Bone marrow (tissue), 2 donors: ENCODE measurements at places on chromosomes 6 and 20.
A peak's percentile ranks its signal among the peaks of the same experiment; 100 is the strongest.

DNA sequence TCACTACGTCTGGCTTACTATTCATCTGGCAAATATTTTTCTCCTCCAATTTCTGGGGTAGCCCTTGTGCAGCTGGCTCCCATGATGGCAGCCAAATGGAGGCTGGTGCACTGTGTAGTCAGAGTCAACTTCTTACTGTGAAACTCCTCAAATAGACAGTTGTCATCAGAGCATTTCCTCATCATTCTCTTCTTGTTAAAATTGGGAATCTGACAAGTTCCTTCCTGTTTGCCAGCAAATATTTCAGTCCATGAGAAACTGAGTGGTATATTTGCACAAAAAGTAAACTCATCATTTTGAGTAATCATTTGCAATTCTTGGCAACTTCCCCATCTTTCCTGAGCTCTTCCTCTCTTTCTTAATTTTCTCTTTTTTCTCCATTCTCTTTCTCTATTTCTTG lies 394.9 kb upstream of the RGS17 start:
- no peak for DNase-seq

DNA sequence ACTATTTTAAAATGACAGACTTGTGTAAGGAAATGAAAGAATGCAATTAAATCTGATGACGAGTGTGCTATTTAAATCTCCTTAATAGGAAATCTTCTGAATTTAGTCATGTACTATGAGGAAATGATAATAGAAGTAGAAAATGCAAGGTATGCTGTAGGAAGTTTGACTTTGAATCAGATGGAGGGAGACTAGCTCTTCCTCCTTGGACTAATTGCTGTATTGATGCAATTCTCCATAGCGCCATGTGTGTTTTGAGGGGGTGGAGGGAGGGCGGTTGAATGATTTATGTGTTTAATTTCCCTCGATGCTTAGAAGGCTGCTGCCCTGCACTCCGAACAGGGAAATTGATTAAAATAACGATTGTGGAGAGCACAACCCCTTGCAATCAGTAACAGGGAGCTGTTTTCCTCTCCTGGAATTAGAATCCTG lies 214.4 kb upstream of the PRND start:
- DNase-seq = no peak

DNA sequence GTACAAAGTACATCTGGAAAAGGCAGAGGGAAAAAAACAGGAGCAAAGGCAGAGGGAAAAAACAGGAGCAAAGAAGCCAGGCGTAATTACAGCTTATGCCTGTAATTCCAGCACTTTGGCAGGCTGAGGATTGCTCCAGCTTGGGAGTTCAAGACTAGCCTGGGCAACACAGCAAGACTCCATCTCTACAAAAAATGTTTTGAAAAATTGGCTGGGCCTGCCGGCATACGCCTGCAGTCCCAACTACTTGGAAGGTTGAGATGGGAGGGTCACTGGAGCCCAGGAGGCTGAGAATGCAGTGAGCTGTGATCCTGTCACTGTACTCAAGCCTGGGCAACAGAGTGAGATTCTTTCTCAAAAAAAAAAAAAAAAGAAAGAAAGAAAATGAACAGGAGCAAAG lies 19.0 kb upstream of the CBFA2T2 start:
- DNase-seq = no peak

- no peak for DNase-seq
These were observed 19.0 kb downstream of the KIF3B start for GRCh38 chr20:32296412-32296811.

- no peak for DNase-seq
These were observed 2.2 kb downstream of the TFAP2A start for GRCh38 chr6:10412461-10413261.

DNA sequence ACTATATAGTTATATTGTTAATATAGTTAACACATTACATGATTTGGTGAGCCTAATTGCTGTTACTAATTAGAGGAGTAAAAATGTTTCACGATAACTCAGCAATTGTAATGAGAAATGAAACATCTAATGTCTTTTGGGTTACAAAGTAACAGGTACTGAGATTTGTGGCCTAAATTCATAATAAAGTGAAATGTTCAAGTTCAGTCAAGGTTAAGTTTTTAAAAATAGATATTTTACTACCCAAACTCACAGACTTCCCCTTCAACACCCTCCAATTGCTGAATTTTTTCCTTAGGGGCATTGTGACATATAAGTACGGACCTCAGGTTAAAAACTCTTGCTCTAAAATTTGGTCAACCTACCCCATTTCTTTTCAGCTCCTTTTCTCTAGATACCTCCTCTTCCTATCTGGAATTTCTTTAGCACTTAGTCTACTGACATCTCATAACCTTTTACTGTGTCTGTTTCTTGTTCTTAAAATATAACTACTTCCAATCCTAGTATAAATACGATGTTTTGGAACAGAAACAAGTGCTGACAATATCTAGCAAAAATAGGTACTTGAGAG lies 112.3 kb upstream of the PRSS16 start:
- no peak for DNase-seq

DNA sequence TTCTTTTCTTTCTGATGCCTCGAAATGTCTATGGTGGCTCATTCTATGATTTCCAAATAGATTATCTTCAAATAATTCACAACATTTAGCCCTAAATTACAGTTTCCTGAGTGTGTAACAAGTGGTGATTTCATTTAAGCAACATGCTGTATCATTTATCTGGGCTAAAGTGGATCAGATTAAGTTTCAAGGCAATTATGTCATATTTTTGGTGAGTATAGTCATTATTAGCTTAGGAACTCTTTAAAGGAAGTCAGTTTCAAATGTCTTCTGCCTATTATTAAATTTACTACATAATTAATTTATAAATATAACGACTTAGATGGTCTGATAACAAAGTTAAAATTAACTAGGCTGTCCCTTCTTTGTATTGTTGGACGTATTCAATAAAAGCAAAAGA lies 847.9 kb upstream of the FLRT3 start:
- DNase-seq = no peak

DNA sequence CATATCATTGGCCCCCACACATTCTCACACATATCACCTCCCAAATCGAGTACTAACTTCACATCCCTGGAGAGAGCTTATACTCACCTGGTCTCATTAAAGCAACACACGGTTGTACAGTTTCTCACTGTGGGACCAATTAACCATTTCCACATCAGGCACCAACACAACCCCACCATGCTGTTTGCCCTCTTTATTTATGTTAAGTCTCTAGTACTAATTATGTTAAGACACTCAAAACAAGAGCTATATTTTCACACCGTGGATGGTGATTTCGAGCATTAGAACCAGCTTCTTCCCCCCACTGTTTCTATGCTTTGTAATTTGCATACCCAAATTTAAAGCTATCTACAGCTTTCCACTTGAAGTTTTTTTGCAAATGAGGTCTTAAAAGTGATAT lies 6.3 kb downstream of the SCML4 start:
- DNase-seq = no peak

DNA sequence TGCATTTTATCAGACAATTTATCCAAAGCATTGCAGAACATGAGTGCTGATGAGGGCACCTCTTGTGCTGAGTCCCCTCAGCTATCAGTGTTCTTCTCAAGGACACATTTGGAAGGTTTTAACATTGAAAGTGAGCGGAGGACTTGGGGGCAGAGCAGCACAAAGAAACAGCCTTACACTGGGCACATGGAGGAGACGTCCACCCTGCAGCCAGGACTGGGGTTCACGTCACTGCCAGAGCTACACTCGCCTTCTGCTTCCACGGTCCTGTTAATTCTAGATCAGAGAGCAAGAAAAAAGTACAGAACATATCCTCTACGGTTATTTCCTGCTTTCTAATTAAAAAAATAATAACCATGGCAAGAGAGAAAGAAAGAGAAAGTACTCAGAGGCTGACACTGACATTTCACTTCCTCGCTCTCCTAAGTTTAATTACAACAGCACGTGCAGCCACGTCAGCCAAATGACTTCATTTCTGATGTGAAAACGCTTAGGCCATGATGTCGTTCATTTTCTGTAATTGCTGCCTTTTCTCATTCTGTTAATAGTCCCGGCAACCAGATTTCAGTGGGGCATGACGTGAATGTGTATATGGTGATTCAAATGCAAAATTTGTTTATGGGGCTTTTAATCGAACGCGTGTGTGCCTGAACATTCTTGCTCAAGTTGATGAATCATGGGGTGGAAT lies 5.1 kb downstream of the PRND start:
- DNase-seq = peak; percentile 66

GRCh38 chr6:18090349-18090786 lies 32.1 kb downstream of the NHLRC1 start:
- DNase-seq = no peak

DNA sequence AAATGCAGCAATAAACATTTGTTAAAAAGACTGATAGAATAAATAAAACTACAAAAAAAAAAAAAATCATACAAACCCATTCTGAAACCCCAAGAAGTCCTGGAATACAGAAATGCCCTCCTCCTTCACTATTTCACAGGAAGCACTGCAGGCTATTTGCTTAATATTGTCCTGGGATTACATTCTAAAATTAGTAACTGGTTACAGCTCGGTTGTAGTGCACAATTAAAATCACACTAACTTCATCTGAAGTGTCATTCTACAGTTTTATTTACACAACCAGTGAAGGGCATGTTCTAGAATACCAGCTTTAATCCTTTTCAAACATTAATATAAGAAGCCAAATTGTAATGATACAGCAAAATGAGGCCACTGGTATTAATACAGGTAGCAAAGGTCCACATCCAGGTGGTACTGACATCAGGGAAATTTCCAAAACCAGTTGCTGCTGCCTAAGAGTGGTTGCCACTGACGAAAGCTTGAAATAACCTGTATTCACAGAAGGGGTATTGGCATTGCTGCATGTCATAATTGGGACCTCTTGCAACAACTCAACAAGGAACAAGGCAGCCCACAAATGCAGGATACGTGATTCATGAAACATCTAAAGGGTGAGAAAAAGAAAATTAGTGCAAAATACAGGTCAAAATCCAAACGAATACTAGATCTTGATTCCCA lies 26.9 kb downstream of the AKIRIN2 start:
- no peak for DNase-seq

DNA sequence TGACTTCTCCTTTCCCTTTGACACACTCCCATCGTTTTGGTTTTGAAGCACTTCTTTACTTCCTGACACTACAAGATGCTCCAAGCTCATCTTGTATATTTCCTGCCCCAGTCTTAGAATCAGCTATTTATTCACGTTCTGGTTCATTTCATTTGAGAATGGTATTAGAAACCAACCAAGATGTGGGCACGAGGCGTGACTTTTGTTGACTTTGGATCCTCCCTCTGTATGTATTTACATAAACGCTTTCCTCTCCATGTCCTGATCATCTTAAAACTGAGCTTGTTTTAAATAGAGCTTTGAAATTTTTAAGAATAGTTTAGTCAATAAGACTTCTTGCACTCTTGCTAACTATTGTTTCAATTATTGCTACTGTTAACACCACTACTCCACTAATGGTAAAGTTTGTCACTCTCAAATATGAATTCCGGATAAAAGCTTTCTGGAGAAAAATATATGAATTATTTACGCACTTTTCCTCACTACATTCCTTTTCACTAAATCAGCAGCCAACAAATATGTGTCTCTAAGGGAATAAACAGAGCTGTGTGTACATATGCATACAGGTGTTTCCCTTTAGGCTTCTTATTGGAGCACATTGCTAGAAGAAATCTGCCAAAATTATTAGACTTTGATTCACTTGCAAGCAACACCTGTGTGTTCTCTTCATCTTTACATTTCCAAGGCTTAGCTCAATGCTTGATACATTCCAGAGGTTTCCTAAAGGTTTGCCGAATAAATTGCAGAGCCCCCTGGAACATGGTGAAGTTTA lies 77.3 kb upstream of the TMEM244 start:
- no peak for DNase-seq

DNA sequence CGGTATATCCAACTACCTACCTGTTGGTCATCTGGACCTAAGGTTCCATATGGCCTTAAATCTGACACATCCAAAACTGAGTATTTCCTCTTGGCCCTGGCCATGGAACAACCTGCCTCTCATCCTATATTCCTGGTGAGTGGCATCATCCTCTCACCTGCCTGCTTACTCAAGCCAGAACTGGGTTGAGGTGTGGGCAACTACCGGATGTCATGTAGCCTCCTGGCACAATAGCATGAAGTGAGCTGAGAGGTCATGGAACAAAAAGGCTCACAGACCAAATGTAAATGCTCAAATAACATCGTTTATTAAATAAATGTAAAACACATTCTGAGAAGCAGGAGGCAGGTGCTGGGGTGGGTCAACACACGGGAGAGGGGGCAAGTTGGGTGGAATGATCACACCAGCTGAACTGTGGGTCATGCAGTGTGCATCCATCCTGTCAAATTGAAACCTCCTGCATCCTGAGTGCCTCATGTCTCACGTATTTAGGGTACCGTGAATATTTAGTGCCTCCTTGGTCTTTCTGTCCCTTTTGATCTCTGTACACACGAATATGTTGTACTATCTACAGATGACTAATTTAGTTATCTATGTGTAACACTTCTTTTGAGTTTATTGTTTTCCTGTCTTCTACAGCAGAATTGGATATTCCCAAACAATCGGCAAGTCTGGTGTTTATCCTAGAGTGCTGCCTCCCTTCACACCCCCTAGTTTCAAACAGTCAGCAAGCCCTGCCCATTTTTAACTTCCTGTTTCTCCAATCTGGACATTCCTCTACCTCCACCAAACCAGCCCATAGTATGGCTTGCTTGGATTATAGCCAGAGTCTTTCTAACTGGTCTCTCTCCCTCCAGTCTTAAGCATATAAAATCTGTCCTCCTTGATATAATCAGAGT lies 7.9 kb upstream of the POU5F1 start:
- no peak for DNase-seq

DNA sequence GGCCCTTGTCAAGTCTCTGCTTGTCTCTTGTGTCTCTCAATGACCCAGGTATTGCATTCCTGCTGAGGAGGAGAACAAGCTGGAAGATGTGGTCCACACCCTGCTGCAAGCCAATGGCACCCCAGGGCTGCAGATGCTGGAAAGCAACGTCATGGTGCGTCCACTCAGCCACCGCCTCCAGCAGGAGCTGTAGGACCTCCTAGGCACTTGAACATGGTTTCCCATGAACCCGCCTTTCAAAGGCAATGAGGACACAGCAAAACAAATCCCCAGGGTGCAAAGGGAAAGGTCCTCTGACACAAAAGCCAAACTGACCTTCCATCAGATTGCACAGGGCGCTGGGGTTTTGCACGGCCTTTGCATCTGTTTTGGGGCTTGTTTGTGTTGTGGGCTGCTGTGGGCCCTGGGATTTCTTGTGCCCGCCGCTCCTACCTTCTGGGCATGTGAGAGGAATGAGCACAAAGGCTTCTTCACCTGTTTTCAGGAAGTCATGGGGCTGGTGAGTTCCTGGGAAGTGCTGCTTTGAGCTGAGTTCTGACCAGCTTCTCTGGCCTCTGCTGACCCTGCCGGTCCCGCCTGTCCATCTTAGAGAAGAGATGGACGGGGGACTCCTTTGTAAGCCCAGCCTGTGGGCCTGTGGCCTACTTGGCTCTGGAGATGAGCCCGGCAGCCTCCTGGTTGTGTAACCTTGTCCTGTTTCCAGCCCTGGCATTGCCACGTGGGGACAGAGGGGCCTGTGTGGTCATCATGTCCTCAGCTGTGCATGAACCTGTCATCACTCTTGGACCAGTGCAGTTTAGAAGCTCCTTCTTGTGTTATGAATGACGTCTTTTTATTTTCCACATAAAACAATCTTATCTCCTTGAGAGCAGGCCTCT lies 151.3 kb downstream of the DTNBP1 start:
- no peak for DNase-seq

GRCh38 chr6:79868098-79868722 lies 79.1 kb downstream of the ELOVL4 start:
- peak; percentile 31 for DNase-seq
